ENCODE measurements at places on chromosomes 3 and 15.

- DNase-seq: no peak
These were observed 12.0 kb upstream of the XXYLT1 start for GRCh38 chr3:195282961-195283360.

GRCh38 chr15:44207643-44208042 lies 12.6 kb upstream of the FRMD5 start:
- DNase-seq: no peak

DNA sequence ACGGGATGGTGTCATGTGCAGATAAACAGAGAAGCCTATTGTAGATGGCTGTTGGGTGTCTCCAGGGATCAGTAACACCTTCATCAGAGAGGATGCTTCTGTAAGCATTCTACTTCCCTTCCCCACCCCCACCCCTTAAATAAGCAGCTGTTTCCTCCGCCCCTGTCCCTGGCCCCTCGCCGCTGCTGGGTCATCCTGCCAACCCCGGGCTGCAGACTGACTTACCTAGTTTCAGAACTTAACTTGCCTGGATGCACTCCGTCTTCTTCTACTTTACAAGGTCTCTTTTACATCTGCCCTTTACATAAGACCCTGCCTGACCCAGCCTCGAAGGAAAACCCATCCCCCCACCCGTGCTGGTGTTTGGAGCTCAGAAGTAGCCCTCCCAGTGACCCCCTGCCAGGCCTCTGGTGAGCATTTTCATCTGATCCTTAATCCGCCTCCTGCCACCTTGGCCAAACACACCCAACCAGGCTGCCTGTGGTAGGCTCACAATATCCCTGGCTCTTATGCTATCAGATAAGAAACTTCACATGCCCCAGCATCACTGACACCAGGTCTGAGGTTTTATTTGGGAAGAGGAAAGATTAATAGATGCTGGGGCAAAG lies 103.0 kb upstream of the HES1 start:
- DNase-seq: no peak

DNA sequence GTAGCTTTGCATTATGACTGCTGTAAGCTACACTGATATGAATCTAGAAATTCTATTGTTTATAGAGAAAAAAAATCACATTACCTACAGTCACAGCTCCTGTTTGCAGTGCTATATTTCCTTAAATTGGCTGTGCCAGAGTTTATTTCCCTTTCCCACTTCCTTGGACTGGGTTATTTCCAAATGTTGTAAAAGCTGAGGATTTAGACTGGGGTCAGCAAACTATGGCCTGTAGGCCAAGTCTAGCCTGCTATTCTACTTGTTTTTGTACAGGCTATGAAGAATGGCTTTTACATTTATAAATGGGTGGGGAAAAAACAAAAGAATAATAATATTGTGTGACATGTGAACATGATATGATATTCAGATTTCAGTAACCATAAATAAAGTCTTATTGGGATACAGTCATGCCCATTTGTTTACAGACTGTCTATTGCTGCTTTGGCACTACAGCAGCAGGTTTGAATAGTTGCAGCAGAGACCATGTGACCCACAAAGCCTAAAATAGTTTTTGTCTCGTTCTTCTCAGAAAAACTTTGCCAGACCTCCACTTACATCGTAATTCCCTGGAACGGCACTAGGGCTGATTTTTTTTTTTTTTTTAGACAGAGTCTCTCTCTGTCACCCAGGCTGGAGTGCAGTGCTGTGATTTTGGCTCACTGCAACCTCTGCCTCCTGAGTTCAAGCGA lies 7.8 kb downstream of the GLDN start:
- no peak for DNase-seq

DNA sequence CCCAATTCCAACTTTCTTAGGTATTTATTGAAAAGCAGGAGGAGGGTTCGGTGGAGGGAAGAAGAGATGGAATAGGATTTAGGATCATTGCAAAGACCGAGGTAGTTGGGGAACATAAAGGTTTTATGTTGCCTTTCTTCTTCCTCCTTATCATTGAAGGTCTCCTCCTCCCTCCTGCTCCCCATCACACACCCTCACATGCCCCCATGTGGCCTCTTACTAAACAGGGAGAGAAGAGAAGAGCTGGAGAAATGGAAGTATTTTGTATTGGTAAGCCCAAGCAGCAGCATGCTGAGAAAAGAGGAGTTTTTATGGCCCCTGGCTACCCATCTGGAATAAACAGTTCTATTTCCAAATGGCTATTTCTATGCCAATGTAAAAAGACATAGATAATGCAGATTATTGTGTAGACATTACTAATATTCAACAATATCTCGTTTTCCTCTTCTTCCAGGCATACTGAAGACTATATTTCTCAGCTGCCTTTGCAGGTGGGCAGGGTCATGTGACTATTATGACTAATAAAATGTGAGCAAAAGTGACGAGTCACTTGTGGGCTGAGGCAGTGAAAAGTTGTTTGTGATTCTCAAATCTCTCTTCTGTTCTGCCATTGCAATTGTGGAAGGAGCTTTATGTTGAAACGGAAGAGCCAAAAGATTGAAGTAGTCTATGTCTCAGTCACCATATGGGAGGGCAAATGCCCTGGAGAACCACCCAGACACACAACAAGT lies 5.2 kb upstream of the GPR176 start:
- no peak for DNase-seq

All from stimulated activated naive CD8-positive, alpha-beta T cell treated with anti-CD3 and anti-CD28 coated beads, Interleukin-15, Interleukin-2, amounts not matched to agents 100 U/mL and 50 U/mL, for 24 hours (primary cell).